CD4-positive, alpha-beta memory T cell (primary cell): ENCODE measurements at places on chromosomes 12 and 14.
A peak's percentile ranks its signal among the peaks of the same experiment; 100 is the strongest.

GRCh38 chr12:112275207-112275606 lies 107.0 kb downstream of the HECTD4 start:
- no peak for DNase-seq

- DNase-seq: no peak
Observed at GRCh38 chr14:80446356-80446755, 235.1 kb upstream of the DIO2 start.

- no peak for DNase-seq
Observed at GRCh38 chr14:101008196-101008595, 104.7 kb upstream of the RTL1 start.

GRCh38 chr14:33643426-33644181 lies 307.3 kb downstream of the EGLN3 start:
- no peak for DNase-seq

DNA sequence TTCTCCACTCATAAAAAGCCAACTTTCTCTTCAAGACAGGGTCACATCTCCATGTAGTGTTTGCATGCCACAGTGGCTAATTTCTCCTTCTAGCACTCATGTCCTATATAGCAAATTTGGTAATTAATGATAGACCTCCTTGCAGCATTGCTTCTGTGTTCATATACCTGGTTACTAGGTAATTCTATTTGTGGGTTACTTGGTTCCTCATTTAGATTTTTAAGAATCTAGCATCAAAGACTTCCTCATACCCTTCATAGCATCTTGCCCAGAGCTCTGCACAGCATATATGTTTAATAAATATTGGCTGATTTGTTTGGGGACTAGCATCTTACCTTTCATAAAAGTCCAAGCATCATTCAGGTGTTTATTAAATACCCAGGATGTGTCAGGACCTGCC lies 152.1 kb downstream of the DUSP6 start:
- DNase-seq: no peak

GRCh38 chr12:47218191-47218654 lies 138.5 kb upstream of the AMIGO2 start:
- DNase-seq: peak; percentile 37

DNA sequence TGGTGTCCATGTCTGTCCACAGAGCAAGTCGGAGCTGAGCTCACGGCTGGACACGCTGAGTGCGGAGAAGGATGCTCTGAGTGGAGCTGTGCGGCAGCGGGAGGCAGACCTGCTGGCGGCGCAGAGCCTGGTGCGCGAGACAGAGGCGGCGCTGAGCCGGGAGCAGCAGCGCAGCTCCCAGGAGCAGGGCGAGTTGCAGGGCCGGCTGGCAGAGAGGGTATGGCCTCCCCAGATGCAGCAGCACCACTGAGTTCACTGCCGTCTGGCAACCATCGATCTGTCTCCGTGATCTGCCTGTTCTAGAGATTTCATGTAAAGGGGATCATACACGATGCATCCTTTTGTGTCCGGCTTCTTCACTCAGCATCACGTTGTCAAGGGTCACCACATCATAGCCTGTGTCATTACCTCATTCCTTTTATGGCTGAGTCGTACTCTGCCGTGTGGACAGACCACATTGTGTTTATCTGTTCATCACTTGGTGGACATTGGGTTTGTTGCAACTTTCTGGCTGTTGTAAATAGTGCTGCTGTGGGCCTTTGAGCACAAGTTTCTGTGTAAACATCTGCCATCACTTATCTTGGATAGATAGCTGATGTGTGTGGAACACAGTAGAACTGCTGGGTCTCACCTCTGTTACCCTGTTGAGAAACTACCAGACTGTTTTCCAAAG lies 21.9 kb downstream of the HIP1R start:
- DNase-seq: no peak

DNA sequence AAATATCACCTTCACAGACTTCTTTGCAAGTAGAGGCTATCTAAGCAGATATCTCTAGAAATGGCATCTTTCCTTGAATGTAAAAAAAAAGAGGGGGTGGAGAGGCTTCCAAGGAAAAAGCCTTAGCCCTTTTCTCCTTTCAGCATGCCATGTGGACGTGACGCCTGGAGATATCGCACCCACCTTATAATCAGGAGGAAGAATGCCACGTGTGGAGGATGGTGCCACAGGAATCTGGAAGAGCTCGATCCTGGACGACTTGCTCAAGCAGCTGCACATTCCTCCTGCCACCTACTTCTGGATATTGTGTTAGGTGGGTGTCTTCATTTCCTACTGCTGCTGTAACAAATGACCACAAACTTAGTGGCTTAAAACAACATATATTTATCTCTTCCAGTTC lies 203.6 kb downstream of the NUAK1 start:
- DNase-seq: no peak
